Posterior vena cava (tissue), 2 donors: ENCODE measurements at places on chromosomes 7 and 10. TPM values are rescaled to one million over a fixed set of nuclear protein-coding genes. Genes with fewer than 3 reads are reported as not detected.
A peak's percentile ranks its signal among the peaks of the same experiment; 100 is the strongest.

GRCh38 chr7:30154111-30154587 lies 19.4 kb downstream of the MTURN start:
- no peak for DNase-seq

GRCh38 chr10:124977648-124978375 lies 35.9 kb downstream of the ZRANB1 start:
- no peak for DNase-seq

DNA sequence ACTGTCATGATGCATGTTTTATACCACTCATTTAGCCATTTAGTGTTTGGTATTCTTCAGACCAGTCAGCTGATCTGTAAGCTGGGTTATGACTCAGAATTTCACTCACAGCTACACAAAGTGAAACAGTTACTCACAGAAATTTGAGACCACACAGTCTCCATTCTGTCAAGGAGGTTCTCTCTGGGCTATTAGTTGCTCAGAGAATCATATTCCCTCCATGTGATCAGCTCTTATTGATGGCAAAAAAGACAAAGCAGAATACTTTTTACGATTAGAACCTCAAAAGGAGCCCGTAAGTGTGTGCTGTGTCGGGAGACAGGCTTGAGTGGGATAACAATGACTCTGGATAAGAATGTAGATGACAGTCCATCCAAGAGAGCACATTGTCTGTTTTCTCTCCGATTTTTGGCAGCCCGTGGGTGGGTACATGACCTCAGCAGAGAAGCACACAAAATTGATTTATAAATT lies 277.6 kb upstream of the SORCS1 start:
- no peak for DNase-seq

Gene ERVW-1
- total RNA-seq = not detected

DNA sequence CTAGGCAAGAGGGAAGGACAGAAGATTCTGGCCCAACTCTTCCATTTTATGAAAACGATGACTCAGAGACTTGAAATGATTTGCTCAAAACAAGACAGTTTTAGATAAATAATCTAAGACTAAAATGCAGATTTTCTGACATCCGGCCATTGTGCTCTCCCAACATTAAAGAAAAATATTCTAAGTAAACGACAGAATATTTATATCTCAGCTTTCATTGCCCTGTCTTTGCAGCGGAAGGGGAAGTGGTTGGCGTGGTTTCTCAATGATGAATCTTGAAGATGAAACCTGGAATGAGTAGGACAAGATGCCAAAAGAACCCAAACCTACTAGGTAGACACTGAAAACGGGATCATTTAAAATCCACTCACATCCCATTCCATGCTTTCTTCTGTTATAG lies 28.9 kb upstream of the NPY start:
- DNase-seq = no peak

- DNase-seq = no peak
These were observed 26.7 kb downstream of the SH3PXD2A start for GRCh38 chr10:103828587-103829197.

Gene C10orf67
- total RNA-seq = not detected

DNA sequence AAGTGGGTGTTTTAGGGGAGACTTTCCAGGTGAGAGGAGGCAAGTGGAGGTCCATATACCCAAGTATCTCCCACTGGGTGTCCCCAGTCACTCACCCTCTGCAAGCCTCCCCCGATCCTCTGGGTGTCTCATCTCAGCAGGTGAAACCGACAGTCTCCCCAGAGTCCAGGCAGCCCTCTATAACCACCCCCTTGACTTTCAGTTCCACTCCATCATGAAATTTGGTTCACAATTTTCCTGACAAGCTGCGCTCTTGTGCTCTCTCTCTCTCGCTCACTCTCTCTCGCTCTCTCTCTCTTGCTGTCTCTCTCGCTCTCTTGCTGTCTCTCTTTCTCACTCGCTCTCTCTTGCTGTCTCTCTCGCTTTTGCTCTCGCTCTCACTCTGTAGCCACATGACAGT lies 8.1 kb upstream of the RABGEF1 start:
- DNase-seq = no peak

DNA sequence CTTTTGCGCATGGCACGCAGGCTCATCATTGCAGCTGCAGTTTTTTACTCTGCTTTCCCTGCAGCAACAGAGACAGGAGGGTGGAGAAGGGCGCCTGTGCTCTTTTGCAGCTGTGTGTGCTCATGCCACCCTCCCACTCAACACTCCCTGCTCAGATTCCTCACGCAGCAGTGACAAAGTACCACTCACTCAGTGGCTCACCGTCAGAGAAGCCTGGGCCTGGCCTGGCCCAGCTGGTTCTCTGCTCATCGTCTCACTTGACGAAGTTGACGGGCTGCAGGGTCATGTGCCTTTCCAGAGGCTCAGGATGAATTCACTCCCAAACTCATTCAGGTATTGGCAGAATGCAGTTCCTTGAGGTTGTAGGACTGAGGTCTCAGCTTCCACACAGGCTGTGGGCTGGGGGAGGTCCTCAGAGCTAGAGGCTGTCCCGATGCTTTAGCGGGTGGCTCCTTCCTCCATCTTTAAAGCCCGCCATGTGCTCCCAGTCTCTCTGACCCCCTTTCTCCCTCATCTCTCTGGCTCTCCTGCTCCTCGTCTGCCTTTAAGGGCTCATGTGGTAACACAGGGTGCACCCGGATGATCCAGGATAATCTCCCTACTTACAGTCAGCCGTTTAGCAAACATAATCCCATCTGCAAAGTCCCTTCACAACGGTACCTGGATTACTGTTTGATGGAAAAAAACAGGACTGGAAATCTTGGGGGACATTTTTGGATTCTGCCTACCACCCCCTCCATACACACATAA lies 25.8 kb downstream of the PTPRE start:
- DNase-seq = no peak

GRCh38 chr7:896346-897075 lies 20.2 kb downstream of the GET4 start:
- no peak for DNase-seq

Gene LIPN
- not detected for total RNA-seq

Gene TMEM178B
- total RNA-seq = 1.2 TPM

Gene CCDC172
- not detected for total RNA-seq

DNA sequence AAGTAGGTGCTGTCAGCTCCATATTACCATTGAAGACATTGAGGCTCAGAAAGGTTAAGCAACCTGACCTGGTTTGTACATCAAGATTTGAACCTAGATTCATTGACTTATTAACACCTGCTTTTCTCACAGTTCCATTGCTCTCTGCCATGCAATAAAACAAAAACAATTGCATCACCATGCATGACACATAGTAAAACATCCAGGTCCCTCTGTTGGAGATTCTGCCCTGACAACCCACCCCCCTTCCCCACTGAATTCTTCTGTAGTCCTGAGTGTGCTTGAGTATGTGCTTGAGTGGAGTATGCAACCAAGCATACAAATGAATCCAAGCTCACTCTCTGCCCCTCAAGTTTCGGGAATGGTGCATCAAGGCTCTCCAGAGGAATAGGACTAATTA lies 6.0 kb upstream of the LMBR1 start:
- no peak for DNase-seq

- no peak for DNase-seq
These were observed 1.8 kb downstream of the CHRM2 start for GRCh38 chr7:136869991-136870865.

Gene CAMK1D
- 17.8 TPM for total RNA-seq

Gene NPFFR1
- total RNA-seq = not detected

Gene NOS3
- total RNA-seq = 71.8 TPM

- no peak for DNase-seq
These were observed 84.7 kb upstream of the TRIL start for GRCh38 chr7:29042824-29043231.

- no peak for DNase-seq
These were observed 122.7 kb upstream of the TMEM229A start for GRCh38 chr7:124155432-124156022.

Gene SUN3
- total RNA-seq = not detected

DNA sequence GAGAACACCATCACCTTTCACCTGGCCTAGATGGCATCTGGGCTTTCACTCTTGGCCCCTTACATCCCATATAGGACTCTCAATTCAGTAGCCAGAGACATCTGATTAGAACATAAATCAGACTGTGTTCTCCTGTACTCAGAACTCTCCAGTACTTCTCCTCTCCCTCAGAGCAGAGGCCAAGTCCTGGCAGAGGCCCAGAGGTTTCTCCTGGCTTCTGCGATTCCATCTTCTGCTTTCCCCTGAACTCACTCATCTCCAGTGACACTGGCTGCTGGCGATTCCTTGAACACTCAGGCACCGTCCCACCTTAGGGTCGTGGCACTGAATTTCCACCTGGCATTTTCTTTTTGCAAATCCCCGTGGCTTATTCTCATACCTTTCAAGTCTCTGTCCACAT lies 4.9 kb upstream of the NEUROD6 start:
- no peak for DNase-seq

DNA sequence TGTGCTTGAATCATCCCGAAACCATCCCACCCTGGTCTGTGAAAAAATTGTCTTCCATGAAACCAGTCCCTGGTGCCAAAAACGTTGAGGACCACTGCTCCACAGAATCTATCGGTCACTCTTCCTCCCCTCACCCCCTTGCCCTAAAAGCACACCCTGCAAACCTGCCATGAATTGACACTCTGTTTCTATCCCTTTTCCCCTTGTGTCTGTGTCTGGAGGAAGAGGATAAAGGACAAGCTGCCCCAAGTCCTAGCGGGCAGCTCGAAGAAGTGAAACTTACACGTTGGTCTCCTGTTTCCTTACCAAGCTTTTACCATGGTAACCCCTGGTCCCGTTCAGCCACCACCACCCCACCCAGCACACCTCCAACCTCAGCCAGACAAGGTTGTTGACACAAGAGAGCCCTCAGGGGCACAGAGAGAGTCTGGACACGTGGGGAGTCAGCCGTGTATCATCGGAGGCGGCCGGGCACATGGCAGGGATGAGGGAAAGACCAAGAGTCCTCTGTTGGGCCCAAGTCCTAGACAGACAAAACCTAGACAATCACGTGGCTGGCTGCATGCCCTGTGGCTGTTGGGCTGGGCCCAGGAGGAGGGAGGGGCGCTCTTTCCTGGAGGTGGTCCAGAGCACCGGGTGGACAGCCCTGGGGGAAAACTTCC lies 784 bp upstream of the SERPINE1 start:
- DNase-seq = peak; percentile 95

GRCh38 chr10:111206521-111206920 lies 129.7 kb downstream of the ADRA2A start:
- no peak for DNase-seq

Gene RET
- 1.0 TPM for total RNA-seq

DNA sequence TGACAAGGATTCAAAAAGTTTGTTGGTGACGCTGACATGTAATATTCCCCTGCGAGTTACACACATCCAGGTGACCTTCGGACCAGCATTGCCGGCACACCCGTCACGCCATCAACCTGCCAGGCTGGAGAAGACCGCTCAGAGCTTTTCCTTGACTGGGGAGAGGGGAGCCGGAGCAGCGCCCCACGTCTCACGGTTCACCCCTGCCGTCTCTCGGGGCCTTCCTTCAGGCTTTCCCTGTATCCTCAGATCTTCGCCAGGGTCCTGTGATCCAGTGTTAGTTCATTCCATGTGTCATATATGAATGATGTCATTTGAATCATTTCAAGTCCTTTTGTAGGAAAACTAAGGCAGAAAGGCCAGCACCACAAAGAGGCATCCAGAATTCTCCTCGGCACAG lies 127.8 kb downstream of the MGMT start:
- no peak for DNase-seq

GRCh38 chr7:151628846-151629604 lies 109.3 kb upstream of the RHEB start:
- DNase-seq = no peak

Gene TMEM196
- 1.6 TPM for total RNA-seq

GRCh38 chr7:4209966-4210365 lies 472.1 kb upstream of the FOXK1 start:
- DNase-seq = peak; percentile 75

DNA sequence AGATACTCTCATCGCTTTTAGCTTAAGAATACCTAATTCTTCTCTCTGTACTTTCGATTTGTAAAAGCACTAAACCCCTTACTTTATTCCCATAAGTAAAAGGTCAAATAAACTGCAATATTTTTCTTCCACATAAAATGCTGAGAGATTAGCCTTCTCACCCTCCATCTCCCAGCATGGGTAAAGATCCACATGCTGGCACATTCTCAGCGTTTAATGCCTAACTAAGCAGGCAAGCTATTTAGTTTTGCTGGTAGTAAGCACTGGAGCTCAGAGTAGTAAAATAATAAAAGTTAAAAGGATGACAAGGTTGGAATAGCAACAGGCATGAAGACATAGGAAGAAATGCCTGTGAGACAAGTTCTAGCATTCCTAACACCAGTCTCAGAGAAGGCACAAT lies 65.9 kb upstream of the NEBL start:
- no peak for DNase-seq

Gene RHOBTB1
- 15.4 TPM for total RNA-seq

- DNase-seq = no peak
These were observed 145.2 kb upstream of the KLF14 start for GRCh38 chr7:130879191-130879590.

GRCh38 chr7:150511048-150511447 lies 3.6 kb upstream of the GIMAP7 start:
- DNase-seq = no peak

Gene PPP1R3C
- total RNA-seq = 51.2 TPM

DNA sequence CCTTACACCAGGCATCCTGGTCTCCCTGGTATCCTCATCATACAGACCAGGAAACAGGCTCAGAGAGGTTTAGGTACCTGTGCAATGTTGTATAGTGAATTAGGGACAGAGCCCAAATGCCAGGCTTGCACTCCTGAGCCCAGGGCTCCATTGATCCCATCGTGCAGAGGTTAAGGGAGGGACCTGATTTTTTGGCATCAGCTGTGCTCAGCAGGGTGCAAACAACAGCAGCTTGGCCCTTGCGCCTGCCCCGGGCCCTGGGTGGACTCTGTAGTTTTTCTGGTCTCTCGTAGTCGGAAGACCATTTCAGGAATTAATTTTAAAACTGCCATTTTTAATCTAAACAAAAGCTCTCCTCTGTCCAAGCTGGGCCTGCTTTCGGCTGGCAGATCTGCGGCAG lies 79.2 kb downstream of the COL26A1 start:
- no peak for DNase-seq

DNA sequence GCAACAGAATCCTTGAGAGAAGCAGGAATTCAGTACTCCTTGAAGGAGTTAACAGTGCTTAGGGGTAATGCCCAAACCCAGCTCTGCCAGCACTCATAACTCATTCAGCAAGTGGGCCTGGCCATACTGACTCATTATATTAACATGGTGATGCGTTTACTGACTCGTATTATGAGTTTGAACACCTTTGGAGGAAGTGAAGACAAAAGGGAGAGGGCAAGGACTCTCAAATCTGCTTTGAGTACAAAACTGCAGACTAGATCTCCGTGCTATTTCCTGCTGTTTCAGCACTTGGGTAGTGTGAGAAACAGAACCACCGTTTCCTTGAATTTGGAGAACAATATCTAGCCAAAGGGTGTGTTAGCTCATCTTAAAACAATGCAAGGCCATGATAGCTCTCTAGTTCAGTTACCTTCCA lies 30.8 kb downstream of the SLC16A9 start:
- no peak for DNase-seq

GRCh38 chr7:99699946-99700345 lies 20.1 kb upstream of the CYP3A5 start:
- no peak for DNase-seq

Gene FXYD4
- total RNA-seq = not detected

Gene FAM24A
- not detected for total RNA-seq
